ENCODE measurements at places on chromosomes 13 and 19.

GRCh38 chr19:18422530-18423191 lies 3.5 kb downstream of the SSBP4 start:
- H3K36me3 ChIP-seq = no peaks in the 10 kb centered on the region
- no peak for DNase-seq
- H3K4me1 ChIP-seq = peaks cover 68% of the 10 kb centered on the region
- peak overlapping the region; percentile 52 for H3K4me3 ChIP-seq

DNA sequence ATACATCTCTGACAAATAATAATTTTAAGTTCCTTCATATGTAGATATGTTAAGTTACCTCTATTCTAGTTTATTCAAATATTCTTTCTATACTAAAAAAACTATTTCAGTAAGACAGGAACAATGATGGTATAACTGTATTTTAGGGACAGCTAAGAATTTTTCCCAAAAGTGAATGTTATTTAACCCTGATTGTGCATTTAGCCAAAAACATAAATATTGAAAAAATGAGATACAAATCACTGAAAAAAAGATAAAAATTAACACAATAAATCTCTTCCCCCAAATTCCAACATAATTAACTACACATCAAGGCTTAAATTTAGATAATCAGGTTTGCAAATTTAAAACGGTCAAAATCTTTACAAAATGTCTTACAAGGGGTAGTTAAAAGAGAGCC lies 58.1 kb downstream of the KCNRG start:
- peaks cover 26% of the 10 kb centered on the region for H3K36me3 ChIP-seq
- H3K27ac ChIP-seq = peak overlapping the region; percentile 44
- no peaks in the 10 kb centered on the region for H3K27me3 ChIP-seq
- DNase-seq = no peak
- no peak overlapping the region for H3K4me3 ChIP-seq

- peak overlapping the region; percentile 45 for H3K27ac ChIP-seq
- no peak for DNase-seq
- H3K4me1 ChIP-seq = peaks cover 39% of the 10 kb centered on the region
- no peak overlapping the region for H3K4me3 ChIP-seq
Measured at GRCh38 chr19:38291855-38292254, 12.2 kb upstream of the C19orf33 start.

DNA sequence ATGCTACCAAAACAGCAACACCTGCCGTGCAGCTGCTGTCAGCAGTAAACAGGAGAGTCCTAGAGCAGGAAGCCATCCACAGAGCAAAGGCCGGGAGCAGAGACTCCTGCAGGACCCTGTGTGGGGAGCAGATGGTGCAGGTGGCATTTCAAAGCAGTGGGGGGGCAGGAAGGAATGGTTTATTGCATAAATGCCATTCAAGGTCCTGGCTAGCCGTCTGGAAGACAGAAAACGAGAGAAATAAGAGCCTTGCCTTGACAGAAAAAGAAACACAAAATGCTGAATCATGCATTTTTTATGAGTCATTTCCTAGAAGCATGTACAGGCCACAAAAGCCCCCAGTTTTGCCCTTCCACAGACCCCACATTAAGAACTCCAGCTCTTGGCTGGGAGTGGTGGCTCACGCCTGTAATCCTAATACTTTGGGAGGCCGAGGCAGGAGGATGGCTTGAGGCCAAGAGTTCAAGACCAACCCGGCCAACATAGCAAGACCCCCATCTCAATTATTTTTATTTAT lies 5.4 kb downstream of the RSPH6A start:
- no peak overlapping the region for H3K4me3 ChIP-seq
- H3K36me3 ChIP-seq = no peaks in the 10 kb centered on the region
- peak overlapping the region; percentile 8 for H3K27ac ChIP-seq
- DNase-seq = no peak
- H3K27me3 ChIP-seq = peaks cover 12% of the 10 kb centered on the region
- peaks cover 18% of the 10 kb centered on the region for H3K4me1 ChIP-seq

GRCh38 chr19:36377541-36378178 lies 1.3 kb downstream of the ZFP14 start:
- H3K36me3 ChIP-seq = peaks cover 36% of the 10 kb centered on the region
- peak overlapping the region; percentile 93 for H3K4me3 ChIP-seq
- no peak overlapping the region for H3K27ac ChIP-seq
- DNase-seq = no peak
- no peaks in the 10 kb centered on the region for H3K27me3 ChIP-seq

- DNase-seq = no peak
- H3K4me1 ChIP-seq = peaks cover 13% of the 10 kb centered on the region
- peaks cover 4% of the 10 kb centered on the region for H3K36me3 ChIP-seq
- peak overlapping the region; percentile 94 for H3K27ac ChIP-seq
- H3K4me3 ChIP-seq = no peak overlapping the region
Measured at GRCh38 chr13:108835083-108835482, 205.7 kb downstream of the MYO16 start.

DNA sequence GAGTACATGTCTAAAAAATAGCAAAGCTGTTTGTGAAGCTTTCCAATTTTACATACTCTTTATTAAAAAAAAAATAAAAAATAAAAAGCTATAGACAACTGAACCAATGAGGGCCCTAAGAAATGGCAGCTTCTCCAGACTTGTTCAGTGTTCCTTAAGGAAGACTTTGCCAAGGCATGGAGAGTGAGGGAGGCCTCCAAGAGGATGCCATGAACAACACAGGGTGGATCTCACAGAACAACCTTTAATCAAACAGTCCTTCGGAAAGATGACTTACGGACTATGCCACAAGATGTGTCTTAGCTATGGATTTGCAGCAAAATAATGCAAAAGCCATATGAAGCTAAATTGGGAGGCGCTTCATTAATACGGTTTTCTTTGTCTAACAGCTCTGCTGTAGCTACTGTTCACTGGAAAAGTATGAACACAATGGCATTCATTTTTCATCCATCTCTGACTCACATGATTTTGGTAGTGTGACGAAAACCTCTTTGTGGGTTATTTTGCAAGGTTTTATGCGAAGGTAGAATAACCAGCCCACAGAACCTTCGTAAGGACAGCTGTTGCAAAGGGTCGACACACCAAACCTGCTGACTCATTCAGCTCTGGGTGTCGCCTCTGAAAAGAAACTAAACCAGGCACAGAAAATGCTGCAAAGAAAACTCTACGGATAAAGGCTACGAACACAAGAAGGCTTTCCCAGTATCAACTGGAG lies 27.7 kb downstream of the EFNB2 start:
- peaks cover 51% of the 10 kb centered on the region for H3K4me1 ChIP-seq
- DNase-seq = no peak
- H3K27ac ChIP-seq = peak overlapping the region; percentile 94
- no peaks in the 10 kb centered on the region for H3K27me3 ChIP-seq

- no peaks in the 10 kb centered on the region for H3K27me3 ChIP-seq
- no peak overlapping the region for H3K4me3 ChIP-seq
- H3K27ac ChIP-seq = no peak overlapping the region
- no peaks in the 10 kb centered on the region for H3K4me1 ChIP-seq
- H3K36me3 ChIP-seq = peaks cover 5% of the 10 kb centered on the region
Measured at GRCh38 chr13:90547272-90547790, 800.2 kb upstream of the MIR17HG start.

- H3K4me1 ChIP-seq = peaks cover 6% of the 10 kb centered on the region
- peaks cover 50% of the 10 kb centered on the region for H3K27me3 ChIP-seq
- H3K27ac ChIP-seq = no peak overlapping the region
- no peaks in the 10 kb centered on the region for H3K36me3 ChIP-seq
- no peak overlapping the region for H3K4me3 ChIP-seq
Measured at GRCh38 chr13:28531077-28531844, 36.3 kb upstream of the FLT1 start.

DNA sequence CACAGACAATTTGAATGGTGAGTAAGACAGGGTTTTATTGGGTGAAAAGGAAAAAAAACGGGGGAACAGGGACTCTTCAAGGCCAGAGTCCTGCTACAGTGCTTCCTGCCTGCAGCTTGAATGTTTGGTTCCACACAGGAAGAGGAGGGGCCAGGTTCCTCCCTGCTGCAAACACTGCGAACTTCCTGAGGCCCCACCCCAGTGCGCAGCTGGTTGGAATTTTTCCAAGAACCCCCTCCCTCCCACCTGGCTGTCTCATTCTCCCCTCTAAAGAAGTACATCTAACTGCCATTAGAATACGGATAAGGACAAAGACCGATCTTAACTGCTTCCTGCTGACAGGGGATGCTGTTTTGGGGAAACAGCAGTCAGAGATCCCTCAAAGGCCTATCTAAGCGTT lies 184.9 kb downstream of the GGACT start:
- H3K4me1 ChIP-seq = no peaks in the 10 kb centered on the region
- peaks cover 84% of the 10 kb centered on the region for H3K36me3 ChIP-seq
- H3K27me3 ChIP-seq = peaks cover 3% of the 10 kb centered on the region
- H3K4me3 ChIP-seq = no peak overlapping the region
- DNase-seq = no peak

DNA sequence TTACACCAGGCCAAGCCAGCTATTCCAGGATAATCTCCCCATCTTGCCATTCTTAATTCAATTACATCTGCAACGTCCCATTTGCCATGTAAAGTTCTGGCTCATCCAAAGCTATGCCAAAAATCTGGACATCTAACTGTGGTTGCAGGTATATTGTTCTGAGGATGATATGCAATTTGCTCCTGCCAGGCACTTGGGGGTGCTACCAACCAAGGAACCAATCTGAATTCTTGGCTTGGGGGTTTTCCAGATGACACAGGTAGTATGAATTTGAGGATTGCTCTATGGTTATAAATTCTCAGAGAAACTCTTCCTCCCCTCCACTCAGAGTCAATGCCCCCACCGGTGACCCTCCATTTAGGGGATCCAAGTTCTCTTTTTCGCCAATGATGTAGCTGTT lies 33.0 kb downstream of the CRYL1 start:
- H3K27ac ChIP-seq = no peak overlapping the region
- no peaks in the 10 kb centered on the region for H3K4me1 ChIP-seq
- DNase-seq = peak; percentile 21

- H3K27ac ChIP-seq = peak overlapping the region; percentile 96
- DNase-seq = no peak
- peak overlapping the region; percentile 26 for H3K4me3 ChIP-seq
- H3K4me1 ChIP-seq = peaks cover 95% of the 10 kb centered on the region
- H3K27me3 ChIP-seq = no peaks in the 10 kb centered on the region
Measured at GRCh38 chr19:5957170-5957569, 20.8 kb downstream of the RANBP3 start.

- H3K27ac ChIP-seq = no peak within 1 kb of the TSS
- peak; percentile 72 for DNase-seq
- peaks cover 65% of the 10 kb centered on the region for H3K27me3 ChIP-seq
- peaks cover 5% of the 10 kb centered on the region for H3K4me1 ChIP-seq
Measured at GRCh38 chr19:917323-918151, at the start of gene KISS1R. Gene KISS1R, plus strand, starts transcription at chr19:917333. Its CDS starts 170 bp downstream, at chr19:917503.

GRCh38 chr19:51779181-51779580 lies 15.8 kb upstream of the FPR3 start:
- no peak overlapping the region for H3K27ac ChIP-seq
- H3K4me3 ChIP-seq = no peak overlapping the region
- DNase-seq = no peak
- H3K36me3 ChIP-seq = no peaks in the 10 kb centered on the region
- no peaks in the 10 kb centered on the region for H3K4me1 ChIP-seq

DNA sequence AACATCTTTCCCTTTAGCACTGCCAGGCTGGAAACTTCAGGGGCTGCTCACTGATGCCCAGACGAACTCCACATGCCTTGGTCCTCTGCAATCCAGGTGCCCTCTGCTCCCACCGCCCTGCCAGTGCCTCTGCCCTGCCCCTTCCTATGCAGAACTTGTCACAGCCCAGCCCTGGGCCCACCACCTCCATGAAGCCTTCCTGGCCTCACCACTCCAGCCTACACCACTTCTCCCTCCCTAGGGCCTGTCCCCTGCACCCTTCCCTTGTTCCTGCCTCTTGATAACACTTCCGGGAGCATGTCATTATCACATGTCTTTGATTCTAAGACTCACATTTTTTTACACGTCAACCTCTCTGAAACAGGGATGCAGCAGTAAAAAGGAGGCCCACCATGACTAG lies 627.2 kb downstream of the UQCRFS1 start:
- H3K4me1 ChIP-seq = peaks cover 48% of the 10 kb centered on the region
- no peaks in the 10 kb centered on the region for H3K36me3 ChIP-seq
- no peak for DNase-seq
- peaks cover 20% of the 10 kb centered on the region for H3K27me3 ChIP-seq

DNA sequence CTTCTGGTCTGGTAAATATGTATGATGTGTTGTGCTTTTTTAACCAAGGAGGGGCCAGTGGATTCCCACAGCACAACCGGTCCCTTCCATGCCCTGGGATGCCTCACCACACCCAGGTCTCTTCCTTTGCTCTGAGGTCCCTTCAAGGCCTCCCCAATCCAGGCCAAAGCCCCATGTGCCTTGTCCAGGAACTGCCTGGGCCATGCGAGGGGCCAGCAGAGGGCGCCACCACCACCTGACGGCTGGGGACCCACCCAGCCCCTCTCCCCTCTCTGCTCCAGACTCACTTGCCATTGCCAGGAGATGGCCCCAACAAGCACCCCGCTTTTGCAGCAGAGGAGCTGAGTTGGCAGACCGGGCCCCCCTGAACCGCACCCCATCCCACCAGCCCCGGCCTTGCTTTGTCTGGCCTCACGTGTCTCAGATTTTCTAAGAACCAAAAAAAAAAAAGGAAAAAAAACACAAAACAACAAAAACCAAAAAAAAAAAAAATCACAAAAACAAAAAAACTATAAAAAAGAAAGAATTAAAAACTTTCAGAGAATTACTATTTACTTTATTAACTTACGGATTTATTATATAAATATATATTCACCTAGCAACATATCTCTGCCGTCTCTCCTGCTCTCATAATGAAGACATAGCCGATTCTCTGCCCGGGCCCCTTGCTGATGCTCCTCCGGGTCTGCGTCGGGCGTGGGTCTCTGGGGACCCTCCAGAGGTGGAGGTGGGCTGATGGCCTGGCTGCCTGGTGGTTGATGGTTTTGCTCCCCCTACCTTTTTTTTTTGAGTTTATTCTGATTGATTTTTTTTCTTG lies 14.4 kb downstream of the CAPN12 start:
- H3K27ac ChIP-seq = peak overlapping the region; percentile 93
- H3K4me3 ChIP-seq = no peak overlapping the region
- peaks cover 31% of the 10 kb centered on the region for H3K36me3 ChIP-seq
- H3K27me3 ChIP-seq = no peaks in the 10 kb centered on the region
- peak; percentile 90 for DNase-seq

- peaks cover 29% of the 10 kb centered on the region for H3K36me3 ChIP-seq
- DNase-seq = no peak
- no peak overlapping the region for H3K27ac ChIP-seq
- peaks cover 5% of the 10 kb centered on the region for H3K4me1 ChIP-seq
- no peak overlapping the region for H3K4me3 ChIP-seq
Measured at GRCh38 chr19:5785423-5785822, 877 bp upstream of the PRR22 start.

DNA sequence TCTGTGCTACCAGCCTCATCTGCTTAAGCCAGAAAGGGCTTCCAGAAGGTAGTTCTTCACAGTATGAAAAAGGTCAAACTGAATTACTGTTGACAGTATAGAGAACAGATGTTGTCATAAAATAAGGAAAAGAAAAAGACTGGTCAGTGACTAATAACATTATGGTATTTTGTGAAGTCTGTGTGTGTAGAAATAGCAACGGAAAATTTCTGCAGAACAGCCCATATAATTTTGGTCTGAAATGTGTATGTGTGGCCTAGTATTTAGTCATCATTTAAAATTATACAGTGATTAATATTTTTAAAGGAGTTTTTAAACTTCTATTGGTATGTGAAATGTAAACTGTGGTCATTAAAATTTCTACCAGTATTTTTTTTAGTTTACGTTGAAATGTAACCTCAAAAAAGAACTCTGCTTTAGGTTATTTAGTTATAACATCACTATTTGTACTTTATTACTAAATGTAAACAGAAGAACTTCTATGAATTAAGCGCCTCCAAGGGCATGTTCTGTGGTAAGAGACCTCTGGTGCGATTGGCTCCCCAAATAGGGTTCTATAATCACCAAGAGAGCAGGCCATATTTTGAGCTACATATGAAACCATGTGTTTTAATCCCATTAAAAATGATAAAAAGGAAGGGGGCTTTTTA lies 3.3 kb upstream of the GPR183 start:
- DNase-seq = no peak
- H3K27ac ChIP-seq = no peak overlapping the region
- no peak overlapping the region for H3K4me3 ChIP-seq
- peaks cover 75% of the 10 kb centered on the region for H3K4me1 ChIP-seq
